ENCODE measurements at places on chromosomes 5 and 9. TPM values are rescaled to one million over a fixed set of nuclear protein-coding genes. Genes with fewer than 3 reads are reported as not detected.

Gene PCDHB12
- 0.93 TPM for total RNA-seq

Gene IRGM
- not detected for total RNA-seq

Gene IFNK
- total RNA-seq, result not detected

Gene SPATA31A3
- total RNA-seq, result not detected

Gene C9orf50
- total RNA-seq, result not detected

- DNase-seq, result no peak
- no peaks in the 10 kb centered on the region for H3K27me3 ChIP-seq
- no peak overlapping the region for H3K4me3 ChIP-seq
- no peaks in the 10 kb centered on the region for H3K36me3 ChIP-seq
- H3K4me1 ChIP-seq, result peaks cover 16% of the 10 kb centered on the region
- no peak overlapping the region for H3K27ac ChIP-seq
Observed at GRCh38 chr9:83511051-83511450, 27.1 kb downstream of the FRMD3 start.

DNA sequence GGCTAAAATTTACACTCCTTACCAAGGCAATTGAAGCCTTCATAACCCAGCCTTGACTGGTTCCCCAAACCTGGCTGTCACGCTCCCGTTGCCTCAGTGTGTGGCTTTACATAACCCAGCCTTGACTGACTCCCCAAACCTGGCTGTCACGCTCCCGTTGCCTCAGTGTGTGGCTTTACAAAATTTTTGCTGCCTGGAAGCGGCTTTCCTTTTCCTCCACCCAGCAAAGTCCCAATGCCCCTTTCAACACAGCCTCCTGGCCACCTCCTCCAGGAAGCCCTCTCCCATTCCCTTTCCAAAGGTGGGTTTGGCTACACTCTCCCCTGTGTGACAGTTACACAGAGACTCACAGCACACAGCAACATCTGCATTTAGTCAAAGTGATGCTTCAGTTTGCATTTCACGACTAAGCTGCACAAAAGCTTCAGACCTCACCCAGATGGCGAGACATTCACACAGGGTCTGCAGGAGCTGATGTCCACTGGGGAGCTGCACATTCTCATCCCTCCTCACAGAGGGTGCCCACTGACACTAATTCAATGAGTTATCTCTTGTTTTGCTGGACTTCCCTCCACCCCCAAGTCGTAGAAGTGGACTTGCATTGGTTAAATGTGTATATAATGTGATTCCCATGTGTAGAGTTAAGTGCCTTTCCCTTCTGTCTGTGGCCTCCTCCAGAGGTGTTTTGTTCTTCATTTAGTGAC is 156.6 kb upstream of the PHYKPL start:
- peaks cover 1% of the 10 kb centered on the region for H3K27me3 ChIP-seq
- no peaks in the 10 kb centered on the region for H3K4me1 ChIP-seq
- no peak overlapping the region for H3K4me3 ChIP-seq
- no peak overlapping the region for H3K27ac ChIP-seq
- DNase-seq, result no peak

DNA sequence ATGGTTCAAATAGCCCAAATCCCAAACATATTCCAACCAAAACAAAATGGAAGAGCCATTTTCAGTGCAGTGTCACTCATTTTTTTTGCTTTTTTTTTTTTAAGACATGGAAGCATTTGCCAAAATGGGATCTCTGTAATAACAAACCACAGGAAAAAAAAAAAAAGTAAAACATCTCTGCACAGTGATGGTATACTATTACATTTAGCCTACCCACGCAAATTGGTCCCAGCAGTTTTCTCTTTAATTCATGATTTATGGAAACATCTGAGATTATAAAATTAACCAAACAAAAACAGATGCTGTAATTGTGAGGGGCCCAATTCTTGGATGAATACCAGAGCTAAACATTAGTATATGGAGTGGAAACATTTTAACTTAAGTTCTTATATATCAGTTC is 566.6 kb downstream of the ZNF608 start:
- no peak overlapping the region for H3K27ac ChIP-seq
- DNase-seq, result no peak
- H3K4me3 ChIP-seq, result no peak overlapping the region

DNA sequence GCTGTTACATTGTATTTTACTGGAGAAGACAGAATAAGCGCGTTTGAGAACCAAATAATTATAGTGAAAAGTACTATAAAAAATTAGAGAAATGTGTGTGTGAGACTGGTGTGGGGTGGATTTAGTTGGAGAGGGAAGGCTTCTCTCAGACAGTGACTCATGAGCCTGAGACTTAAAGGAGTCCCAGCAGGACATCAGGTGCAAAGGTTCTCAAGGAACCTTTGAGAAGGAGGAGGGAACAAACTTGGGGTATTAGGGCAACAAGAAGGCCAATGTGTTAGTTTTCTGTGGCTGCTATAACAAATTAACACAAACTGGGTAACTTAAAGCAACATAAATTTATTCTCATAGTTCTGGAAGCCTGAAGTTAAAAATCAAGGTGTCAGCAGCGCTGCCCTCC is 4.9 kb downstream of the DDX4 start:
- H3K27me3 ChIP-seq, result no peaks in the 10 kb centered on the region
- no peak for DNase-seq
- no peaks in the 10 kb centered on the region for H3K36me3 ChIP-seq
- H3K4me1 ChIP-seq, result no peaks in the 10 kb centered on the region
- no peak overlapping the region for H3K27ac ChIP-seq
- no peak overlapping the region for H3K4me3 ChIP-seq

- H3K27me3 ChIP-seq, result no peaks in the 10 kb centered on the region
- H3K4me1 ChIP-seq, result no peaks in the 10 kb centered on the region
- no peak for DNase-seq
- no peak overlapping the region for H3K4me3 ChIP-seq
- no peak overlapping the region for H3K27ac ChIP-seq
- no peaks in the 10 kb centered on the region for H3K36me3 ChIP-seq
Observed at GRCh38 chr5:80127116-80127552, 92.0 kb downstream of the THBS4 start.

DNA sequence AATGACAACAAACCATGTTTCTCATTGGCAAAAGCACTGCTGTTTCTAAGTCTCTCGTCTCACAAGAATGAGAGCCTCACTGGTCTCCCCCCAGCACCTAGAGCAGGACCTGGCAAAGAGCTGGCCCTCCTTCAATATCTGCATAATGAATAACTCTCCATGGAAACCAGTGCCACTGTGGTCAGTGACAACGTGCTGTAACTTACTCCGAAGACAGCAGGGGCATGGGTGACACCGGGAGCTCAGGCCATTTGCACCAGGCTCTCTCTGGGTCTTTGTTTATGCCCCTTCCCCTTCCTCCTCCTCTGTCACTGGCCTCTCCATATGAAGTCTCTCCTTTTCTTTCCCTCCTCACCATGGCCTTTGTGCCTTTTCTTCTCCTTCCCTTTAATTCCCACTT is 33.3 kb downstream of the TAS2R1 start:
- DNase-seq, result no peak
- H3K4me1 ChIP-seq, result no peaks in the 10 kb centered on the region
- H3K27me3 ChIP-seq, result no peaks in the 10 kb centered on the region

DNA sequence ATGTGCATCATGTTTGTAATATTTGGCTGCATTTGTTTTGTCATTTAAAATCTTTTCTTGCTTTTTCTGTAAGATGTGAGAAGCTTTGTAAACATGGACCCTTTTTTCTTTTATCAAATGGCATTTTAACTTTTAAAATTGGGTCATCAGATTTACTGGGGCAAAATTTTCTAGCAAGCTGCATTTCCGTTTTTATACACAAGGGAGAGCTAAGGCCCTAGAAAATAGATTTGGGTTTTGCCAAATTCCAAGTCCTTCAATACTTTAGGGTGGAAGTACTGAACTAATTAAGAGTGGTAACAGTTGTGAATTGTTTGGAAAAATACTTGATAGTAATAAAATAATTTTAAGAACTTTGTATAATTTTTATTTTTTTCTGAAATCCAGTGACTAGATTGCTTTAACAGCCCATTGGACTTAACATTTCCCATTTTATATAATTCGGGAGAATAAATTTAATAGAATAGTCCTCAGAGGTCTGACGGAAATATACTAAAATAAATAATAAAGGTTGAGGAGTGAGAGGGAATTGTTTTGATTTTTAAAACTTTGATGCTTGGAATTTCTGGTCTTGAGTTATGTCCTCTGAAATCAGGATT is 117.4 kb downstream of the SMARCA2 start:
- H3K27ac ChIP-seq, result no peak overlapping the region
- no peaks in the 10 kb centered on the region for H3K27me3 ChIP-seq
- H3K4me3 ChIP-seq, result no peak overlapping the region
- DNase-seq, result no peak

DNA sequence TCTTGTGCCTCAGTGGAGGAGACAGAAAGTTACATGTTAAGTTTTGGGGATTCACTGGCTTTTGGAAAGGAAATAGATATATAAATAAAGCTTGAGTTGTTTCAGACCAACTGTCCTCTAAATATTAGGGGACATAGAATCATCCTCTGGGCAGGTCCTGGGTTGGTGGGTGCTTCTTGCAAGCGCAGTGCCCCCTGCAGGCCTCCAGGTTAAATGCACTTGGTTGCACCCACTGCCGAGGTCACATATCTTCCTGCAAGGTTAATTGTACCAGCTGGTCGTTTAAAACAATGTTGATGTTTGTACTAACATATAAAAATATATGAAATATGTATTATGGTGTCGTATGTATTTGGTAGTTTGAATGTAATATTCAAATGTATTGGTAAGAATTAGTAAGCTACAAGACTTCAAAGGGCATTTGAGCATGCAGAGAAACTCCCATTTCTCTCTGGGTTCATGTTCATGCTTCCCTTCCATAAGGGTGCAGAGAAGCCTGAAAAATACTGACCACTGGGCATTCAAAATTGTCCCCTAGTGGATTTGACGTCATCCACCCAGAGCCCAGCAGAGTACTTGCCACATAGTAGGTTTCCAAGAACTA is 87.0 kb downstream of the ZNF618 start:
- no peak overlapping the region for H3K27ac ChIP-seq
- H3K27me3 ChIP-seq, result no peaks in the 10 kb centered on the region
- no peaks in the 10 kb centered on the region for H3K4me1 ChIP-seq
- H3K4me3 ChIP-seq, result no peak overlapping the region
- no peaks in the 10 kb centered on the region for H3K36me3 ChIP-seq
